ENCODE measurements at places on chromosomes 7 and 10.

DNA sequence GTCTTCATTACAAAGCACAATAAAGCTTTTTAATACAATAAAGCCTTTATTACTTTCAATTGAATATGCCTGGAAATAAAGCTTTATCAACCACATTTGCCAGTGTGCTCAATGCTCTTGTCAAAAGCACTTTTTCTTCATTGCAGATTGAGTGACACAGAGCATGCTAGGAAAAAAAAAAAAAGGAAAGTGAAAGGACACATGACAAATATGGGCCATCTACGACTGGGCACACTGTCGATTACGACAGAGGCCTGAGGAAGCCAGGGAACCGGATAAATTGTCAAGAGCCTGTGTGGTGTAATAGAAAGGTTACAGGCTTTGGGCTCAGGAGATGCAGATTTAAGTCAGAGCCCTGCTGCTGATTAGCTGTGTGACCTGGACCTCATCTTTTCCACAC lies 84.8 kb upstream of the LRGUK start:
- DNase-seq: no peak

DNA sequence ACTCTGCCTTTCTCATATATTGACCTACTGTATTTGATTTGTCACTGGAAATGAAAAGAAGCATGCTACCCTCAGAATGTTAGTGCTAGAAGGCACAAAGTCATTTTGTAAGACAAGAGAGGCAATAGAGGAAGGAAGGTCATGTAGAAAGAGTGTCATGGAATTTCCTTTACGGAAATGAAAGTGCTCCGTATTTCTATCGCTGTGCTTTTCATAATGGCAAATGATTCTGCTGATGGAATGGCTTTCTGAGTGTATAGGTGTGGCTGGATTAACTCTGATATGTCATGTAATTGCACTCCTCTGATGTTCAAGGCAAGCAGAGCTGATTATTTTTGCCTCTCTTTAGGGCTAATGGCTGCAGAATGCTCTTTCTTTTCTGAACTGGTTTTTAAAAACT lies 15.5 kb upstream of the STEAP4 start:
- DNase-seq: no peak

- DNase-seq: no peak
These were observed 8.1 kb downstream of the IL2RA start for GRCh38 chr10:6053816-6054631.

DNA sequence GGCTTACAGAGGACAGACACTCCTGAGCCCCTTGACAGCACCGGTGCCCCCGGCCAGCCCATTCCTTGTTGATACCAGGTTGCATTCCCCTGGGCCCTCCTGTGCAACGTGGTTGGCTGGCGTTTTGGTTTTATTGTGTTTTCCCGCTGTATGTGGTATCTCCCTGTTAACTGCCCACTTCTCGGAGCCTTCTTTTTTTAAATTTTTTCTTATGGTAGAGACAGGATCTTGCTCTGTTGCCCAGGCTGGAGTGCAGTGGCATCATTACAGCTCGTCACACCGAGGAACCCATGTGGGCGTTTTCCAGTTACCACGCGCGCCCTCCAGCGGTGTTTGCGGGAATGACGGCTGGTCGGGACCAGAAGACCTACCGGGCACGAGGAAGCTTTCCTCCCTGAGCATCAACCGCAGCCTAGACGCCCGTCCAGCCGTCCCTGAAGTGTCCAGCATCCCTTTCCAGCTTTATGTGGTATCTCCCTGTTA lies 16.9 kb upstream of the ZFAND2A start:
- peak; percentile 28 for DNase-seq

GRCh38 chr10:18497806-18498369 lies 153.5 kb downstream of the NSUN6 start:
- no peak for DNase-seq

DNA sequence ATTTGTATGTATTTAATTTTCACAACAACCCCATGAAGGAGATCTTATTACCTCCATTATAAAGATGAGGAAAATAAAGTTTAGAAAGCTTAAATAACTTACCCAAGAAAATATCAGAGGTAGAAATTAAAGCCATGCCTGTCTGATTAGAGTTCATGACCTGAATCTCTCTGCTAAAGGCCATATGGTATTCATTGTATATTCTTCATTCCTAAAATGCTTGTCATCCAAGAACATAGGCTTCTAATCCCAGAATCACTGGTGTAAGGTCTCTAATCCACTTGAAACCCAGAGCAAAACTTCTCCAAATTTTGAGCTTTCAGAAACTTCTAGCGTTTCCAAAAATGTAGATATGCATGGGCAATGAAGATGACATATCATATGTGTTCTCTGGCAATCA lies 72.3 kb upstream of the YAE1 start:
- DNase-seq: no peak
